ENCODE measurements at places on chromosomes 13 and 19.

DNA sequence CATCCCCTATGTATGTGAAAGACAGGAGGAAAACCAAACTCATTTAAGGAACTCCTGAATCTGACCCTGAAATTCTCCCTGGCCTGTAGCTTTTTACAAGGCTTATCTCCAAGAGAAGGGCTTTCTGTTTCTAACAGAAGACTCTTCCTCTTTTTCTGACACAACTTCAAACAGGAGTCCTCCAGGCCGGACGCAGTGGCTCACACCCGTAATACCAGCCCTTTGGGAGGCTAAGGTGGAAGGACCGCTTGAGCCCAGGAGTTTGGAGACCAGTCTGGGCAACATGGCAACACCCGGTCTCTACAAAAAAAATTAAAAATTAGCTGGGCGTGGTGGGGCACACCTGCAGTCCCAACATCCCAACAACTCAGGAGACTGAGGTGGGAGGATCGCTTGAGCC lies 41.9 kb downstream of the CARS2 start:
- peak; percentile 43 for DNase-seq

DNA sequence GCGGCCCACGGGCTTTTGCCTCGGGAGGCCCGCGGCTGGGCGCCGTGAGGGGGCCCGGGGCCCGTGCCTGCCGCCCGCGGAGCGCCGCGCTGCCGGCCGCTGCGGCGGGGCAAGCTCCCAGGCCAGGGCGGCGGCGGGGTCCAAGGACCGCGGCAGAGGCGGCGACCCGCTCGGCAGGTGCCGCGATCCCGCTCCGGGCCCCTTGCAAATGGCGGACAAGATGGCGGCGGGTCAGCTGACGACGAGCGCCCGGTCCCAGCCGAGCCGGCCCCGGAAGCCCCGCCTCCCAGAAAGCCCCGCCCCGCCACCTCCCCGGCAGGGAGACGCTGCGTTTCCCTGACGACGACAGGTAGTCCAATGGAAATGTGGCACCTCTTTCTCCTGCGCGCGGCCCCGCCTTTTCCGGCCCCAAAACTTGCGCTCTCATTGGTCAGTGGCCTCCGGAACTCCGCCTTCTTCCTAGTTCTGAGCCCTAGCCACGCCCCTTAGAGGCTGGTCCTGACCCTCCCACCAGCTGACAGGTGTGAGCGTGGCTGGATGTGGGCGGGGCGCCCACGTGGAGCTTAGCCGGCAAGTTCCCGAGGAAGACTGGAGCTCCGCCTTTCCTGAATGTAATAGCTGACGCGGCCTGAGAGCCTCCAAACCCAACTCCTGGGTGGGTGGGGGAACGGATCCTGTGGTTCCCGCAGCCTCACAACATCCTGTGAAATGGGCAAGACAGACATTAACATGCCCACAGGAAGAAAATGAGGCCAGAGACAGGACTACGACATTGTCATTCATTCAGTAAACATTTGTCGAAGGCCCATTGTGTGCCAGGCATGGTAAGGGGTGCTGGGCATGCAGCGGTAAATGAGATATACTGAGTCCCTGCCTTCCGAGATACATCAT lies at the start of gene AP3D1:
Gene AP3D1 (minus strand): TSS at position 228 of the 891 bp plus-strand sequence. CDS start 232 bp downstream, outside the sequence.
- DNase-seq, result peak; percentile 100

GRCh38 chr19:30224689-30225606 lies 147.2 kb upstream of the ZNF536 start:
- no peak for DNase-seq

GRCh38 chr13:24264976-24265375 lies 44.4 kb upstream of the C1QTNF9 start:
- DNase-seq, result no peak

- DNase-seq, result peak; percentile 66
These were observed 9.7 kb upstream of the ILF3 start for GRCh38 chr19:10644260-10645007.
